ENCODE measurements at places on chromosomes 3 and 15.

- DNase-seq, result no peak
Measured at GRCh38 chr15:35627696-35628095, 81.7 kb upstream of the DPH6 start.

DNA sequence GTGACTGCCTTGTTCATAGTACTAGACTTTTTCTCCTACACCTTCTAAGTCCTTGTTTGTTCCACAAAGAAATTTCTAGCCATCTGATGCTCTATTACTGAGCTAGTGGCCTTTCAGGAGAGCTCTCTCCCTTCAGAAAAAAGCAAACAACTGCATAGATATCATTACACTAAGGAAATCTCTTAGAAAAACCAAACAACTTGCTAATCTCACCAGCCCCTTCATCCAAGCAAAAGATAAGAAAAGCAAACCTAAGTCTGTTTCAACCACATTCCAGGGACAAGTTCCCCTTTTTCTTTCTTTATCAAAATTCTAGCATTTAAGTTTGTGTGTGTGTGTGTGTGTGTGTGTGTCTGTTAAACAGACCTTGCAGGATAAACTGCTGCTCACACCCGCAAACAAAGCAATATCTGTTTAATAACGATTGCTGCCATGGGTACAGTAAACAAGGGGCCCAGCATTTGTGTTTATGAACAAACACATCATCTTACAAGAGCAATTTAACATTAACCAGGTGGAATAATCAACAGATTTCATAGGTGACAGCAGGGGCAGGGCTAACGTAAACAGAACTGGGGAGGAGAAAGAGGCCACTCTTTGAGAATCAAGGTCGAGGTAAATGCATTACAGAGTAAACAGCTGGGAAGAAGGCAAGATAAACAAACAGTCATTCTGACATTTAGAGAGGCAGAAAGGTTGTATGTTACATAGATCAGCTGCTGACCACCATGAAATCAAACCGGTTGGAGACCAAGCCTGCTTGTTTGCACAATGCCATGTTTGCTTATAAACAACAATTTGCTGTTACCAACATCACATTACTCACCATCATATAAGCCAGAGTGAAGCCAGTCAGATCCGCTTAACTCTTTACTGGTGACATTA is 375.1 kb downstream of the FOXP1 start:
- no peak for DNase-seq

DNA sequence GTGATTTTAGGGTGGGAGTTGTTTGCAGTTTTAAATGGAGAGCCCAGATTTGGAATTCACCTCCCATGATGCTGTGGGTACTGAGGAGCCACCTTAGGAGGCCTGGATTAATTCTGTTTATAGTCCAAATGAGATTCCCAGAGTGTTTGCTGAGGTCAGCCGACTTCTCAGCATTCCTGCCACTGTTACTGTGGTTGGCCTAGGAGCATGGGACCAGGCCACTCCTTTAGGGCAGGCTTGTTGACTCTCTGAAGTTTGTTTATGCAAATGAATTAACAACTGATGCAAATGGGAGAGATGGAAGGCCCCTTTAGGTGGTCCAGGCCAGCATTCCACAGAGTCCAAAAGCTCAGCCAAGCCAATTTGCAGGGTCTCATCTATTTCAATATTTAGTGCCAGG is 46.1 kb downstream of the CACNA2D3 start:
- DNase-seq, result no peak

DNA sequence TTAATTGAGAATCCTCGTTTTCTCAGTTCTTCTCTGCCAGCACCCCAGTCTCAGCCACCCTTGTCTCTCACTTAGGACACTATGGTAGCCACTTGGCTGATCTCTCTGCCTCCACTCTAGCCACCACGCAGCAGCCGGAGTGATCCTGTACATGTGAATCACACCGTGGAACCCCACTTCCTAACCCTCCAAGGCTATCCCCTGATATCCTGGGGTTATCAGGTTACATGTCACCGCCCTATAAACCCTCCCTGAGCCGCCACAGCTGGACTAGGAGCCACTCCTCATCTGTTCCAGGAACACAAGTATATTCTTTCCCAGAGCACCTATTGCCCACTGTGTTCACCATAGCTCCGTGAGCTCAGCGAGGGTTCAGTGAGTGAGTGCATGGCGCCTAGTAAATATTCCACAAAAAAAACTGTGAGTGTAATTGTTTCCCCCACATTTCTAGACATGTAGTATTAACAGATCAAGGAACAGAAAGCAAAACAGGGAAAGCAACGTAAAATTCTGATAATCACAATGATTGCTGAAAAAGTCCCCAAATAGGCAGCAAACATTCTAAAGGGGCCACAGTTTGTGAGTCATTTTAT is 661 bp upstream of the PARP14 start:
- peak; percentile 32 for DNase-seq

GRCh38 chr15:58425834-58426233 is 6.0 kb upstream of the LIPC start:
- no peak for DNase-seq

GRCh38 chr3:57942388-57942787 is 65.8 kb upstream of the FLNB start:
- no peak for DNase-seq

DNA sequence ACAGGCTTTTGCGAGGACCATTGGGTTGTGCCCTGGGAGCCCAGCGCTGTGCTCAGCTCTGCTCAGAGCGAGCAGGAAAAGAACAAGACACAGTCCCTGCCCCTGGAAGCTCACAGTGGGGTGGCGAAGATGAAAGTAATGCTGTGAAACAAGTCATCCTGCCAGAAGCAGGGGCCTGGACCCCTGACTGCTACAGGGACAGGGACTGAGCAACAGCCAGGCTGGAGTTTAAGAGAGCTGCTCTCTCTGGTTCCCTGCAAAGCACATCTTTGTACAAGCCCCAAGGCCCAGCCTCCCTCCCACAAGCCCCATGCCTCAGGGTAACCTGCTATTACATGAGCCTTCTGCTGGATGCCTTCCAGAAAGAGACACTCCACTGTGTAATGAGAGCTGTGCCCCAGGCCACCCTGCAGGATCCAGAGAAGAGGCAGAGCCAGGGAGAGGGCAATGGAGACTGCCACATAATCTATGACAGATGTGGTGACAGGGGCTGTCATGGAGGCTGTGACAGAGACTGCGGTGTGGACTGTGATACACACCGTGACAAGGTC is 7.1 kb upstream of the HCN4 start:
- DNase-seq, result no peak

- no peak for DNase-seq
Measured at GRCh38 chr3:143847787-143848631, at the start of gene SLC9A9. Gene SLC9A9, minus strand, starts transcription at chr3:143848468. Its CDS starts 146 bp downstream, at chr3:143848322.

DNA sequence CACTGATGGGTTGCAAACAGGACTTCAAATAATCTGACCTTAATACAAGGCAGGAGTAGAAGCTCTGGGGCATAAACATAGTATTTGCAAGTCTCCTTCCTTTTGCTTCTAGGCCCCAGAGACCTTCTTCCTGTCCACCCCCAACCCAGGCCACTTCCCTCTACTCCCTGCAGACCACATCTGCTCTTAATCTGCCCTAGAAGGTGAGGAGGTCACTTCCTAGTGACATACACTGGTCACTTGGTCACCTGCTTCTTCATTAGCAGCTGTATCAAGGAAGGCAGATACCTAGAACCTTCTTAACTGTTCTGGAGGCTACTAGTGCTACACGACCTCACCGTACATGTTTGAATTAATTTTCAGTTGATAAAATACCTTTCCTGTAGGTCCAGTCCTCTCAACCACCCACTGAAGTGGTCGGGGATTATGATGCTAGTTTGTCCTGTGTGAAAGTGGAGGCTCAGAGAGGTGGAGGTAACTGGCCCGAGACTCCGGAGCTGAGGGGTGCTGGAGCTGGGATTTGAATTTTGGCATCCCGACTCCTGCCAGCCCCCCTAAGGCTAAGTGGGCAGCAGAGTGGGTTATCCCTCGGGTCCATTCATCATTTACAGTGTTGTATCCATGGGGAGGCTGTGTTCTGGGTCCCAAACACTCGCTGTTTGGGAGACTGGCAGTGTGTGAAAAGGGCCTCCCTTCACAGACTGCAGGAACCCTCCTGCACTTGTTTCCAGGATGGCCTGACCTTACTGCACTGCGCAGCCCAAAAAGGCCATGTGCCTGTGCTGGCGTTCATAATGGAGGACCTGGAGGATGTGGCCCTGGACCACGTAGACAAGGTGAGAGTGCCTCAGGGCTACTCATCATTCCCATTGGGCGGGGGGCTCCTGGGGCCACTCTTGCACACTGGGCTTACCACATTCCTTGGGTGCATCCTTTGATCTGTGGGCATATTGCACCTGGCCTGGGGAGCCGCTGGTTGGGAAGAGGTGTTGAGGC is 13.9 kb downstream of the ANKDD1A start:
- no peak for DNase-seq

DNA sequence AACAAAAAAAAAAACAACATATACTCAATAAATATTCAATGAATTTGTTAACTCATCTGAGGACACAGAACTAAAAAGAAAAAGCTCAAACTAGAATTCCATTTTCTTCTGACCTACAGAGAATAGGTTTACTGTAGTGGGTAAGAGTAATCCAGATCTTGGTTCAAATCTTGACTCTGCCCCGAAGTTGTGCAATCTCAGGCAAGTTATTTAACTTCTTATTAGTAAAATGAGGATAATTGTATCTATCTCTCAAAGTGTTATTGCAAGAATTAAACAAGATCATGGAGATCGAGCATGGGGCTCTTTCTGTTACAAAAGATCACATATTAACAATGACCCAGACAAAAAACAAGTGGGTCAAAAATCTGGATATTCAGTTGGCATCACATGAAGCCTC is 41.1 kb upstream of the OXTR start:
- DNase-seq, result no peak

GRCh38 chr3:74349015-74349414 is 265.4 kb downstream of the CNTN3 start:
- no peak for DNase-seq

GRCh38 chr15:72285402-72285801 is 13.0 kb upstream of the PARP6 start:
- no peak for DNase-seq

DNA sequence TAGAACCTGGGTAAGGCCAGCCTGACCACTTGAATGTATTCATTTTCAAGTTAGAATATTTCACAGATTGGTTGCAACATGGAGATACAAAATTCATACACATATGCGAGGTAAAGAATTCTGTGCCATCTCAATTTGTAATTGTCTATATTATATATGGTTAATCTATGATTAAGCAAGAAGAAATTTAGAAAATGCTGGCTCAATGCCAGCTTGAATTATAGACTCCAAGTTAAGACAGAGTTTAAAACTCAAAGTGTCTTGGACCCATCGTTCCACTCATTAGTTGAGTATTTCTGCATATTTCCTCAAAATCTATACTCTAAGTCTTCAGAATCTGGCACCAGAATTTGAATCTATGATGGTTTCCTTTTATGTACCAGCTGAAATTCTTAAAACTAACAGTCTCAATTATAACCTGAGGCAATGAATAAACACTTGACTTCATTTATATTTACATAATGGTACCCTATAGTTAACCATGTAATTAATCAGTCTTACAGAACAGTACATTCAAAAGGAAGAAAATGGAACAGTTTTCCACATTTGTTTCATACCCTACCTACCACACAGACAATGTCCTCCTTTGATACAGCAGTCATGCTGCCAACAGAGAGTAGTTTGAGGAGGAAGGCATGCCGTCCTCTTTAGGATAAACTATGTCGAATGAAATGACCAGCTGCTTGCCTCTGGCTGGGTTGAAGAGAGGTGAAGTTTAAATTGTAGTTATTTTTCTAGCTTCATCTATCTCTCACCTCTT is 95.7 kb downstream of the CD47 start:
- no peak for DNase-seq

GRCh38 chr15:63407612-63408011 is 26.0 kb upstream of the CA12 start:
- DNase-seq, result no peak

DNA sequence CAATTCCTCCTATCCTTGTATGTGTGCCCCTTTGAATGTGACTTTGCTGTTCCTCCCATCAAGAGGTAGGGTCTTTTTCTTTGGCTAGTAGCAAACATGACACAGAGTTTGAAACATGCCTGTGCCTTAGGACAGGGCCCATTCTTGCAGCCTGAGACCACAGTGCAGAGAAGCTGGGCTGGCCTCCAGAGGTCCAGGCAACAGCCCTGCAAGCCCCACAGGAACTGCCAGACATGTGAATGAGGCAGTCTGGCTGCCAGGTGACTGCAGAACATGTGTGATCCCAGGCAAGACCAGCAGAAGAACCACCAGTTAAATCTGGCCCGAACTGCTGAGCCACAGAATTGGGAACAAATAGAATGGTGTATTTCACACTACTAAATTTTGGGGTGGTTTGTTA is 1.2 kb upstream of the HGD start:
- no peak for DNase-seq

Data from activated CD4-positive, alpha-beta T cell treated with anti-CD3 and anti-CD28 coated beads, Interleukin-2, amount 50 U/mL, for 48 hours (primary cell).